ENCODE measurements at places on chromosomes 12 and 14.

DNA sequence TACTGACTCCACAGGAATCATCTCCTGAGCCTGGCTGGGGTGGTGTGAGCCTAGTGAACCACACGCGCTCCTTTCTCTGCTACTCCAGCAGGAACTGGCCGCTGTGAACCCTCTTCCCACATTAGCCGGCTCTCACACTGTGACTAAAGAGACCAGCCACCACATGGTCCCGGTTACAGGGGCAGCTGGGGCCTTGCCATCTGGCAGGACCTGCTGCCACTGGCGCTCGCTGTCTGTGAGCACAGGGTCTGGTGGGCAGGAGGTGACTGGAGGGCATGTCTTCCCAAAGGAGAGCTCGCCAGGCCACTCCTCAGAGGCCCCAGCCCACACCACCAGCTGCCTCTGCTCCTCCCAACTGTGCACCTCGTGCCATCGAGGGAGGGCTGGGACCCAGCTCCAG is 99.3 kb downstream of the SINHCAF start:
- no peak for DNase-seq

GRCh38 chr14:44369401-44370123 is 137.5 kb downstream of the FSCB start:
- DNase-seq: no peak

DNA sequence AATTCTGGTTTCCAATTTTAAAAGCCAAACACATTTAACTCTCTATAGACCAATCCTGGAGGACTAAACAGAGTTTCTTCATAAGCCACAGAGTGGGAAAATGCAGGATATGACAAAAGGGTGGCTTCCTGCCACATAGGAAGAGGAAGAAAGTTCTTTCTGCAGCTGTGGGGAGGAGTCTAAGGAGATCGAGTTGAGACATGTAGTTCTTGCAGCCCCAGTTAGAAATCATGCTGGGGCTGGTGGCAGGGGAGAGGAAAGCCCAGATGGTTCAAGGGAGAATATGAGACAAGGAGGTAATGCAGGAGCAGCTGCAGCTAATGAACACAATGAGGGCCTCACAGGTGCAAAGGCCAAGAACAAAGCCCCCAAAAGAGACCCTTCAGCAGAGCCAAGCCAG is 85.0 kb upstream of the ARID2 start:
- no peak for DNase-seq

DNA sequence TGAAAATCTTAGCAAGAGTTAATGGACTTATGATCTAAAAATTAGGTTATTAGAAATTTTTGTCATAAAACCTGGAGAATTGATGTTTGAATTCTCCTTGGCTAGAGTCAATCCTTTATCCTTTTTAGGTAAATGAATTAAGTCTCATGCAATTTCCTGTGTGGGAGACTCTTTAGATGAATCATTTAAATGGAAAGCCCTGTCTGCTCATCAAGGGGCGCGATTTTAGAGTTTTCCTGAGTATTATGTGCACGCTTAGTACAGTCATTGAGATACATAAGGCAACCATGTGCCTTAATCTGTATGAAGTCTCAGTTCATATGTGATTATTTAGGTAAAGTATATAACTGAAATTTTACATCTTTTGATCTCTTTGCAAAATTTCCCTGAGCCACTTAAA is 974.7 kb downstream of the NRXN3 start:
- DNase-seq: no peak

GRCh38 chr12:54032627-54033100 is at the start of gene HOXC5:
TSS of gene HOXC5 (plus strand) at chr12:54033050. CDS start at chr12:54033123, 73 bp downstream.
- no peak for DNase-seq

- no peak for DNase-seq
These were observed 29.5 kb downstream of the CCDC198 start for GRCh38 chr14:57464008-57464730.

DNA sequence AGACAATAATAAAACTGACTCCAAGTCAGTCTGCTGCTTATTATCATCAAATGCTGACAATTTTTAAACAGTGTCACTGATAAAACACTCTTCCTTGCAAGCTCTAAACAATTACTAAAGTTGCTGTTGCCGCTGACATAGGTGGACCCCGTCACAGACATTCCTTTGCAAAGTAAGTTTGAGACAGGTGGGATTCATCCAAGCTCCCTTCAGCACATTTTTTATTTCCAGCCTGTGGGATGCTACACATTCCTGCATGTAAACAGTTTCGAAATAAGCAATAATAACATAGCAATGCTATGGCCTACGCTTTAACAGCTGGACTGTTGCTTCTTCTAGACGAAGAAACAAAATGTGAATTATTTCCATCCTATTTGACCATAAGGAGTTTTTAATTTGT is 85.4 kb upstream of the HIF1A start:
- DNase-seq: no peak

GRCh38 chr12:109818253-109818652 is 14.9 kb downstream of the TRPV4 start:
- DNase-seq: no peak

DNA sequence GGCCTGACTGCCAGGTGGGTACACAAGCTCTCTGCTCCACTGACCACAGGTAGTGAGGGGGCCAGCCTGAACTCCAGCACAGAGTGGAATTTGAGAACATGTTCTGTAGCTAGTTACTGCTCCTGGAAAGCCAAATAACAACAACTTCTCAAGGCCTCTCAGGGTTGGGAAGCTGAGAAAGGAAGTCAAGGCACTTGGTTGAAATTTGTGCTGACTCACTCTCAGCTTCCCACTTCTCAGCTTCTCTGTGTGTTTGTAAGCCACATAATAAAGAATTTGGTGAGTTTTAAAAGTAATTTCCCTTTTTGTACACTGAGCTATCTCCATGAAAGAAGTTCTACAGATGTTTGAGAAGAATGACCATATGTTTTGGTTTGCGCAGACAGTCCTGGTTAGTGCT is 234.9 kb downstream of the KTN1 start:
- no peak for DNase-seq

GRCh38 chr14:99968191-99968920 is 96.9 kb upstream of the EVL start:
- no peak for DNase-seq

DNA sequence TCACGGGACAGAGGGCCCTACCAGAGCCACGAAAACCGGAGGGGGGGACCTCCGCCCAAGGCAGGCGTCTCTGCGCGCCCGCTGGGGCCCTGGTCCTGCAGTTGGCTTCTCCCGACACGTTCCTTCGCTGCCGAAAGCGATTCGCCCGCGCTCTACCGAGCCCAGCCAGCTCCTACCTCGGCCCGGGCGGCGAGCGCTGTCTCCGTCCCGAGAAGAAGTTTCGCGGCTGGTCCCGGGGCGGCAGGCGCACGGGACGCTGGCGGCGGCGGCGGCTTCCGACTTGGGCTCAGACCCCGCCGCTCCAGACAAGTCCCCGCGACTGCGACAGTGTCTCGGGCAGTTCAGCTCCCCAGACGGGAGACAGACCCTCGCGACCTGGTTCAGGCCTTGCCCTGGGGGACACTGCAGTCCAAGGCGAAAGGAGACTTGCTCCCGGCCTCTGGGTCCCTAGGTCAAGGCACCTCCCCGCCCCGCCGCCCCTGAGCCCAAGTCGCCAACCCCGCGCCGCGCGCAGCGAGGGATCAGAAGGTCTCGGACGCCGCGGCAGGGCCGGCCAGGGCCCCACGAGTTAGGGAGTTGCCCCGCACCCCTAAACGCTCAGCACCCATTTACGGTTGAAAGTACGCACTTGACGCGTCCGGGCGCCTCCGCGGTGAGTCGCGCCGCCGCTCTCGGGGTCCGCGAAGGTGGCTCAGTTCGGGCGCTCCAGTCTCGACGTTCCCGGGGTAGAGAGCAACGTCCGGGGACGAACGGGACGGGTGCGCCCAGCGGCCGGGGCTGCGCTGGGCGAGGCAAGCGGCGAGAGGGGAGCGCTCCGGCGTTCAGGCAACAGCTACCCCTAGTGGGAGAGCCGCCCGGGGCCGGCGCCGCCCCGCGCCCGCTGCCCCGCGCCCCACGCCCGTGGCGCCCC is 1.4 kb upstream of the DIO3 start:
- no peak for DNase-seq

GRCh38 chr12:33876618-33877017 is 145.7 kb upstream of the ALG10 start:
- DNase-seq: no peak

DNA sequence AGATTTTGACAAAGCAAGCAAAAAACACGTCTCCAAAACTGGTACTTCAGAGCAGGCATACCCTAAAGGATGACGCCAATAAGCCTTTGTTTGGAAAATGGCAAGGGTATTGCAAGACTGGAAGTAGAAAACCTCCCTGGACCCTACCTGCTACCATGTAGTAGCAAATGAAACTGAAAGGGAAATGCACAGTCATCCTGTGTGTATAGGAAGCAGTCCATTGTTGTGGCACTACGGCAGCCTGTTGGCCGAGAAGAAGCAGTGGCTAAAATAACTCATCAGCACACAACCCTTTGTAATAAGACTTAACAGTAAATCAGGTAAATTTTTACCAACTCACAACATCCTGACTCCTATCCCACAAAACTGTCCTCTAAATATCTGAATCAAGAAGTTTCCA is 386.4 kb downstream of the RGS6 start:
- DNase-seq: no peak

GRCh38 chr14:24911324-24912109 is 138.4 kb downstream of the STXBP6 start:
- DNase-seq: no peak

DNA sequence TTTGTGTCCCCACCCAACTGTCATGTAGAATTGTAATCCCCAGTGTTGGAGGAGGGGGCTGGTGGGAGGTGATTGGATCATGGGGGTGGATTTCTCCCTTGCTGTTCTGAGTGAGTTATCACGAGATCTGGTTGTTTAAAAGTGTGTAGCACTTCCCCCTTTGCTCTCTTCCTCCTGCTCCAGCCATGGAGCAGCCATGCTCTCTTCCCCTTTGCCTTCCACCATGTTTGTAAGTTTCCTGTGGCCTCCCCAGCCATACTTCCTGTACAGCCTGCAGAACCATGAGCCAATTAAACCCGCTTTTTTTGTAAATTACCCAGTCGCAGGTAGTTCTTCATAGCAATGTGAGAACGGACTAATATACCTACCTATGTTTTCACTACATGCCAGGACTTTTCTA is 2.6 kb upstream of the POC1B start:
- no peak for DNase-seq

GRCh38 chr12:81502912-81503695 is 256.0 kb downstream of the PPFIA2 start:
- DNase-seq: no peak

DNA sequence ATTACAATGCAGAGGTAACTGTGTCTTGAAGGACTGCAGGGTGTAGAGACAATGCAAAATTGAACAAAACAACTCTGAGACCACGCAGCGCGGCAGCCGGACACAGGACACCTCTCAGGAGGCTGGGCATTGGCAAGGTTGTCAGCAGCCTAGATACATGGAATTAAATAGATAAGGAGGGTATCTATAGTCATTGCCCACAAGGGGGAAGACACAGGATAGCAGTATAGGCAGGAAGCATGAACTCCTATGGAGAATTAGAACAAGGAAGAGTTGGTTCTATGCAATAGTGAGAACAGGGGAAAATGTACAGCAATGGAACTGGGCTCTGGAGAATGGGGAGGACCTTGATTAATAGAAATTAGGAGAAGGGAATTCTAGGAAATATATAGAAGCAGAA is 164.1 kb downstream of the C12orf42 start:
- DNase-seq: no peak

DNA sequence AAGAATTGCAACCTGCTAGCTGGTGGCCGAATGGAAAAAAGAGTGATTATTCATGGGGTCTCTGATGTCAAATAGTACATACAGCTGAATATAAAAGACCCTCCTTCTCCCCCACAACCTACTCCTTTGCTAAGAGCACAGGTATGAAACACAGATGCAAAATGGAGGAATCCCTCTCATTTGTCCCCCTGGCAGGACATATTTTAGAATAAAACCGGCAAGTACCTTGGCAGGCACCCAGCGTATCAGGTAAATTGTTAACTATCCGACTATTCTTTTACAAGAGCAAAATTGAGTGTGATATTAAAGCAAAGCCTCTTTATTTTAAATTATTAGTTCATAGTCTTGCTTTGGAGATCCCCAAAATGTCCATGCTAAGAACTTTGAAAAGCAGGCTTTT is 73.7 kb upstream of the USP44 start:
- no peak for DNase-seq

DNA sequence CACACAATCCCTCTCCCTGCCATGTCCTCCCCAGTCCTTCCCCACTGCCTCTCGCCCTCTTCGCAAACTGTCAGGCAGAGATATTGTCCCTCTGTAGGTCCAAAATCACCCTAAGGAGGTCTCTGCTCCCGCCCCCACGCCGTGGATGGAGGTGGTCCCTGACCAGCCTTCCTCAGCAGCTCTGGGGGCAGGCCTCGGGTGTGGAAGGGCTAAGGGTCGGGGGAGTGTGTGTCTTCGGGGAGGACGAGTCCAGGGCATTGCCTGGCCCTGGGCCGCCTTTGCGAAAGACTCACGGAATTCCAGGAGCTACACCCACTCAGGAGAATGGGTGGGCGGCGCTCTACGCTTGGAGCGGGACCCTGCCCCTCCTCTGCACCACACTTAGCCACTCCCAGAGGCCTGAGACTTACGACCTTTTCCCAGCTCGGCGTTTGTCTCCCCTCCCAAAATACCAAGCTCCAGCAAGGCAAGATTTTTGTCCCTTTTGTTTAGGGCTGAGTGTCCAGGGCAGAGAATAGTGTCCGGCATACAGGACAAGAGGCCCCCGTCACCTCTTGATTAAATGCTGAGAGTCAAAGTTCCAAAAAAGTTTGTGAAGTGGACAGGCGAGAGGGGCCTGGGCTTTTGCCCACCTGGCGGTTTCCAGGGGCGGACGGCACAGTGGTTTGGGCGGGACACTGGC is 881 bp downstream of the PYGL start:
- no peak for DNase-seq
